Fibroblast of skin of abdomen (primary cell): ENCODE measurements at places on chromosomes 7 and 10.
A peak's percentile ranks its signal among the peaks of the same experiment; 100 is the strongest.

- DNase-seq, result peak; percentile 18
These were observed 14.9 kb upstream of the PLEKHS1 start for GRCh38 chr10:113736576-113736975.

DNA sequence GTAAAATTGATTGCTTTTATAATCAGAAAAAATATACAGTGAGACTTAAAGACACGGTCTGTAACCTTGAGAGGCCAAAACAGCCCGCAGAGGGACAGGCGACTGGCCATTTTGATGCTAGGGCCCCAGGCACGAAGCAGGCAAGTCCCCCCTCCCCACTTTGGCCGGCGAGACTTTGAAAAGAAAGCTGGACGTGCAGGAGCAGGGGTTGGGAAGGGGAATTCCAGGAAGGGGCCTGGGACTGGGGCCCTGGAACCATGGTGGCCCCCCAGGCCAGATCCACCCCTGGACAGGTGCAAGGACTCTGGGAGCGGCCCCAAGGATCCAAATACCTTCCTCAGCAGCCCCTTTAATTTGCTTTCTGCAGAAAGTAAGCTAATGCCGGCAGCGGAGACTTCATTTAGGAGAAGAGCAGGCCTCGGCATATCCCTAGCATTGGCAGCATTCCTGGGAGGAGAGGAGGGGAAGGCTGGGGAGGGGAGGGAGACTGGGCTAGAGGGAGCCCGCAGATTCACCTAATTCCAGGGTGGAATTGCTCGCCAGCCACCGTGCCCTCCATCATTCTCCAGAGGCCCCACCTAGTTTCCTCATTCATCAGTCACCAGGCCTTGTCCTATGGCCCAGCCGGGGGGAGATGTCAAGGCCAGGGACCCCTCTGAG, 24.9 kb upstream of the TNRC18 start:
- peak; percentile 44 for DNase-seq

GRCh38 chr10:105262666-105263065, 621.6 kb downstream of the SORCS3 start:
- DNase-seq, result peak; percentile 32

GRCh38 chr7:30472784-30473775, 5.5 kb downstream of the NOD1 start:
- peak; percentile 84 for DNase-seq

DNA sequence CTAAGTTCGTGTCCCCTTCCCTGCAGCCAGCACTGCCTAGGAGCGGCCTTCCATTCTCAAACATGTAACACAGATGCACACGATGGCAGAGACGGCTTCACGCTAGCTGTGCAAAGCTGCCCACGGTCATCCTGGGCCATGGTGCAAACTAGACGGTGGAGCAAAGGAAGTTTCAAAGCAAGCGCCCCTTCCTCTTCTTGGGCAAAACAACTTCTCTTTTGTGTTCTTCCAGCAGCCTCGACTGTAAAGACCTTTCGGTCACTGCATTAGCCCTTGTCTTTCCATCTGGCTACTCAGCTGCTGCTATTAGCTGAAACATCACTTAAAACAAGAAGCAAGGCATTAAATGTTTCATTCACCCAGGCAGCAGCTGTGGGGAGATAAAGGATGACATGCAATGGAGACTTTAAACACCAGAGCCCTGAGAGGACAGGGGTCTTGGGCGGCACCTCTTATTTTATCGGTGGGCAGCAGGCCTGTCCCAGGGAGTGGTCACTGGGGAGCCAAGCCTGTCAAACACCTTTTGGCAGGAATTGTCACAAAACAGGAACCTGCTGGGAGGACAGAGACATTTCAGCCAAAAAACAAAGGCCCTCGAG, 214.8 kb downstream of the KLF6 start:
- no peak for DNase-seq

GRCh38 chr10:69934768-69935167, 117.9 kb upstream of the MACROH2A2 start:
- no peak for DNase-seq

- DNase-seq, result no peak
These were observed 6.5 kb downstream of the SAP25 start for GRCh38 chr7:100567031-100567730.

DNA sequence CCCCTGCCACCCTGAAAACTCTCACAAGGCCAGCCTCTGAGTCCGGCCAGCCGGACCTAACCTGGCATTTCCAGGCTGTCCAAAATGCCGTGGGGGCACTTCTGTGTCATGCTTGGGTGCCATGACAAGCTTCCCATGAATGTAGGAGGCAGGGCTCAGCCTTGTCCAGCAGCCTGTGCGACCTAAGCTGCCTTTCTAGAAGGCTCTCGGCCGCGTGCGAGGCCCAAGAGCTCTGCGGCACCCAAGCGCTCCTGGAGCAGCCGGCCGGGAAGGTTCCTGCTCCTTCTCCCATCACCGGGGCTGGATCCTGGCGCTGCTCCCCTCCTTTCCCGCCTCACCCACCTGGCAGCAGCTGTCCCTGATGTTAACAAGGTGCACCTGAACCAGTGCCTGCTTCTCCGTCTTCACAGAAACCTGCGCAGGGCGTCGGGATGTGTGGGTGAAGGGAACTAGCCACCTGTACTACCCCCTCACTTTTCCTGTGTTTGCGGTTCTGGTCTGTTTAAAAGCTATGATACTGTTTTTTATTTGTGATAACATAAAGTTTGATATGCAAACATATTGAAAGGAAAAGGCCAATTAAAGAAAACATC, 6.1 kb downstream of the GPER1 start:
- no peak for DNase-seq

DNA sequence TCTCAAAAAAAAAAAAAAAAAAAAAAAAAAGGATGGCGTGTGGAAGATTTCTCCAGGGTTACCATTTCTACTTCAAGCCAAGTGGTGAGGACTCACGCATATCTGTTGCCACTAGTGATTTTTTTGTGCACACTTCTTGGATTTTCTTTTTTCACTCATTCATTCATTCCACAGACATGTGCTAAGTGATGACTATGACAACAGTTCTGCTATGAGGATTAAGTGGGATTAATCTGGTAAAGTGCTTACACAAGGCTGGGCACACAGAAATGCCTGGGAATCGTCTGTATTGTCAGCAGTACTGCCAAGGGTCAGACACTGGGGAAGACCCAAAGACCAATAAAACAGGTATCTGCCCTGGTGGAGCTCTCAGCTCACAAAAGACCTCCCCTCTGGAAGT, 6.3 kb upstream of the OPN1SW start:
- peak; percentile 3 for DNase-seq

DNA sequence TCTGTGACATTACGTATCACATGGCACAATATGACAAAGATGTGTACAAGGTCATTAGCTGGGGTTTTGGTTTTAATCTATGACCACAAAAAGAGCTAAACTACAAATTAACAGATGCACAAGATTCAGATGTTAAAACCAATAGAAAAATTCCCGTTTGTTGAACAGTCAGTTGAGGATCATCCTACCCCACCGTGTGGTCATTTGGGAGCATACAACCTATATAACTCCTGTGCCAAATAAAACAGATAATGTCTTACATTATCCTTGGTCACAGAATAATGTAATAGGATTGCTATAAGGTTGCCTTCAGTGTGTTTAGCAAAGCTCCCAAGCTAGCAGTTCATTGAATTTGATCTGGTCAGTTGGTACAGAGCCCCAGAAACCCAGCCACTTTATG, 28.2 kb downstream of the ASNS start:
- DNase-seq, result no peak

DNA sequence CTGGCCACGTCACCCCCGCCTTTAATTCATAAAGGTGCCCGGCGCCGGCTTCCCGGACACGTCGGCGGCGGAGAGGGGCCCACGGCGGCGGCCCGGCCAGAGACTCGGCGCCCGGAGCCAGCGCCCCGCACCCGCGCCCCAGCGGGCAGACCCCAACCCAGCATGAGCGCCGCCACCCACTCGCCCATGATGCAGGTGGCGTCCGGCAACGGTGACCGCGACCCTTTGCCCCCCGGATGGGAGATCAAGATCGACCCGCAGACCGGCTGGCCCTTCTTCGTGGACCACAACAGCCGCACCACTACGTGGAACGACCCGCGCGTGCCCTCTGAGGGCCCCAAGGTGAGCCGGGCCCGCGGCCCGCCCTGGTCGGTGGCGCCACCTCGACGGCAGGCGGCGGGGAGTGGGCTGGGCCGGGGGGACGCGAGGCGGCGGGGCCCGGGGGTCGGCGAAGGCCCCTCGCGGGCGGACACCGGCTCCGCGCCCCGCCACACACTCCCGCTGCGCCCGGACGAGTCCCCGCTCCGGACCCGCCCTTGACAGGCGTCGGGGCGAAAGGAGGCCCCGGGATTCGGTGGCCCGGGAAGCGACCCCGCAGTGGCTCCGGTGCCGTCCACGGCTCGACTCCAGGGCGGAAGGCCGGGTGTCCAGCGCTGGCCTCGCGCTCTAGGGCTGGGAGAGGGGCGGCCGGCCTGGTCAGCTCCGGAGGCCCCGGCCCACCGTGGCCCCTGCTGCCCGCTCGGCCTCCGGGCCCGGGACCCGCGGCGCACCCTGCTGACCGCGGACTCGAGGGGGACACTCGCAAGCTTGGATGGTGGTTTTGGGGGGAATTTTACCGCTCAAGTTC, 557 bp downstream of the BAG3 start:
- DNase-seq, result no peak

- DNase-seq, result no peak
These were observed 31.1 kb upstream of the EZH2 start for GRCh38 chr7:148915211-148915610.

- DNase-seq, result no peak
These were observed 23.3 kb downstream of the ADAP1 start for GRCh38 chr7:930975-931758.

DNA sequence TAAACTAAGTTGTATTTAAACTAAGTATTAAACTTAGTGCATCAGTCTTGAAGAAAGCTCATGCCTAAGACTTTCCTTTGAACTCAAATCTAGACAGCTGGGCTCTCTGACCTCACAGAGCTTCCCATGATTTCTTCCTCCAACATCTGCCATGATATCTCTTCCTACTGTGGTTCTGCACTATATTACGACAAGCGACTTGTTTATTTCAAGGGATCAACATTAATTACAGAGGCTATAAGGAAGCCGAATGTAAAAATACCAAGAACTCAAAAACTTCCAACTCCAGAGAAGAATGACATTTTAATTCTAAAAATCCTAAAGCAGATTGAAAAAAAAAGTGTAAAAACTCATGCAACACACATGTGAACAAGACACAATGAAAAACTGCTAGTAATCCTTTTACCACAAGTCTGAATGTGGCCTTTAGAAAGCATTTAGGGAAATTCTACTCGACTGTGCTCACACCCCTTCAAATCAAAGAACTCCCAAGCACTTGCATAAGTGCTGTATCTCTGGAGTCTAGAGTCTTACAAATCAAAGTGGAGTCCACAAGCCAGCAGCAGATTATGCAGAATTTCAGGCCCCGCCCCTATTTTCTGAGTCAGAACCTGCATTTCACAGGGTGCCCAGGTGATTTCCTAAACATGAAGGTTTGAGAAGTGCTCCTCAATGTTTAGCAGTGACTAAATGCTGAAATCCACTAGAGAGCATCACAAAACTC, 22.7 kb upstream of the WASHC2A start:
- peak; percentile 47 for DNase-seq

DNA sequence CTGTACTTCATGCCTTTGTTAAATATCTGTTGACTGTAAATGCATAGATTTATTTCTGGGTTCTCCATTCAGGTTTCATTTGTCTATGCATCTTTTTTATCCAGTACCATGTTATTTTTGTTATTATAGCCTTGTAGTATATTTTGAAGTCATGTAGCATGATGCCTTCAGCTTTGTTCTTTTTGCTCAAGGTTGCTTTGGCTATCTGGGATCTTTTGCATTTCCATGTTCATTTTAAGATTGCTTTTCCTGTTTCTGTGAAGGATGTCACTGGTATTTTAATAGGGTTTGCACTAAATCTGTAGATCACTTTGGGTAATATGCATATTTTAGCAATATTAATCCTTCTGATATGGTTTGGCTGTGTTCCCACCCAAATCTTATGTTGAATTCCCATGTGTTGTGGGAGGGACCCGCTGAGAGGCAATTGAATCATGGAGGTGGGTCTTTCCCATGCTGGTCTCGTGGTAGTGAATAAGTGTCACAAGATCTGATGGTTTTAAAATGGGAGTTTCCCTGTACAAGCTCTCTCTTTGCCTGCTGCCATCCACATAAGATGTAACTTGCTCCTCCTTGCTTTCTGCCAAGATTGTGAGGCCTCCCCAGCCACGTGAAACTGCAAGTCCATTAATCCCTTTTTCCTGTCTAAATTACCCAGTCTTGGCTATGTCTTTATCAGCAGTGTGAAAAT, 302.8 kb upstream of the SEMA3C start:
- no peak for DNase-seq

DNA sequence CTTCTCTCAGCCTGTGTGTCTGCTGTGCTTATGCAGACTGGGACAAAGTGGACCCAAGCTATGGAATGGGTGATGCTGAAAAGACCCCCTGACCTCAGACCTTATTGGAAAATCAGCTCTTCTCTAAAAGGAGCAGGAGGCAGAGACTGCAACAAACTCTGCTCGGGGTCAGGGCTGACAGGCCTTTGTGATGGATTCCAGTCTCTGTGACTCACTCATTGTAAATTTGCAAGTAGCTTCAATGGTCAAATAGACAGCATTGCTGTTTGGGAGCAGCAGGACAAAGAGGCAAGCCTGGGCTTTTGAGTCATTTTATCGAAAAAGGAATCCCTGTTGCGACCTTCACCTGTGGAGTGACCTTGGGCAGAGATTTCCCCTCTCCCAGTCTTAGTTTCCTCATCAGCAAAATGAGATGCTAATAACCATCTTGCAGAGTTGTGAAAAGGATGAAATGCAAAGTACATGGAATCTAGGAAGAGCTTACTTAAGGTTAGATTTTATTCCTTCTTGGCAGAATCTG, 26.1 kb upstream of the GPR26 start:
- peak; percentile 53 for DNase-seq

DNA sequence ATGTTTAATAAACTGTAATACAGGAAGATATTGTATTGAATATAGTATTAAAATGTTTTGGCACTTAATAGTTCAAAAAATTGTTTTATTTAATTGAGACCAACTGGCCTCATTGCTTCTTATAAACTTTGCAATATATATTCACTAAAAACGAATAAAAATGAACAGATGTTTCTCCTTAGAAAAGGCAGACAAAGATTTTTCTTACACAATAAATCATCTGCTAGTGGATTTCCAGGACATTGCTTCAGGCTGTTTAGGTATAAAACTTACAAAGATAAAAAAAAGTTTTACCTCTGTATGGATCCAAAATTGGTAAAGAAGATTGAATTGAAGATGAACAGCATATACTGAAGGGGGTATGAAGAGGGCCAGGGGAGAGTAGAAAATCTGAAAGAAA, 143.6 kb downstream of the AGMO start:
- DNase-seq, result peak; percentile 21

- no peak for DNase-seq
These were observed 69.4 kb downstream of the DNAJB6 start for GRCh38 chr7:157405914-157406810.

GRCh38 chr10:26857991-26858706, 2.6 kb downstream of the ABI1 start:
- DNase-seq, result peak; percentile 31

GRCh38 chr10:76291175-76291574, 859.8 kb downstream of the LRMDA start:
- DNase-seq, result peak; percentile 75

- no peak for DNase-seq
These were observed 43.3 kb downstream of the CNOT4 start for GRCh38 chr7:135466442-135467206.

- no peak for DNase-seq
These were observed 153.5 kb downstream of the NSUN6 start for GRCh38 chr10:18497806-18498369.

GRCh38 chr10:119331061-119331460, 123.7 kb downstream of the GRK5 start:
- no peak for DNase-seq

GRCh38 chr10:93995598-93996271, 2.0 kb downstream of the PLCE1 start:
- DNase-seq, result peak; percentile 62
